Retinal pigment epithelial cell (primary cell): ENCODE measurements at places on chromosomes 2 and 18.

DNA sequence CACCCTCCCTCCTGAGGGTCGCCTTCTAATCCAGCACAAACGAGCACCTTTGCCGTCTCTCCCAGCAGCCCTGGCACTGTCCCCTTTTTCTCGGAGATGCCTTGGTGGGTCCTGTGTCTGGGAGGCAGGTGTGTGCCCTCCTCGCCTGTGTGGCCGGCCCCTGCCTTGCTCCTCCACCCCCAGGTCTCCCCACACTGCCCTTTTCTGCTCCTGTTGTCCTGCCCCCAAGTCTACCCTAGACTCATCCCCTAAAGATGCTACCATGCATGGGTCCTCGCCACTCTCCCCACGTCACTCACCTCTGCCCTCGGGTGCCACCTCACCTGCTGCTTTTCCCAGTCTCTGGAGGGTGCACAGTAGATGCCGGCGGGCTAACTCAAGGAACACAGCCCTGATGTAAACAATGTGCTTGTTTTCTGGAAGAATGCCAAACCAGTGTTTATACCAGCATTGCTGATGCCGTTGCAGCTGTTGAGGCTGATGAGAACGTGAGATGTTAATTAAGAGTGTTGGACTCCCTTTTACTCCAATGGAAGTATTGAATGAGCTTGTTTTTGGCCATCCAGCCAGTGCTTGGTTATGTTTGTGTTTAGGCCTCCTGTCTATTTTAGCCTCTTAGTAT is 223.1 kb downstream of the AGAP1 start:
- DNase-seq = no peak

DNA sequence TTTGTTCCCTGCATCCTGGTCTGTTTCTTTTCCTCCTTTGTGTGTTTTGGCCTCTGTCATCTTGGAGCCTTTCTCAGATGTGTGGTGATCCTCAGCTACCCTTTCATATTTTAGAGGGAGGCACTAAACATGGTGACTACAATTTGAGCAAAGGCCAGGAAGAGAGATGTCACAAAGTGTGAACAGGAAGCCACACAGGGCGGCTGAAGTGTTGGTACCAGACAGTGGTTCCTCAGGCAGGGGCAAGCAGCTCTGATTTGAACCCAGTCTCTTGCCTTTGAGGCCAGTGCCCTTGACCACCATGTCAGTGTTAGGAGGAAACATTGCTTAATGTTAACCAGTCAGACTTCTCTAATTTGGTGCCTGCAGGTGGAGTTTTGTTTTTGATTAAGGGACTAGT is 9.2 kb downstream of the LRRFIP1 start:
- DNase-seq = no peak

- DNase-seq = no peak
These were observed 145.4 kb upstream of the RIOK3 start for GRCh38 chr18:23307567-23308295.

DNA sequence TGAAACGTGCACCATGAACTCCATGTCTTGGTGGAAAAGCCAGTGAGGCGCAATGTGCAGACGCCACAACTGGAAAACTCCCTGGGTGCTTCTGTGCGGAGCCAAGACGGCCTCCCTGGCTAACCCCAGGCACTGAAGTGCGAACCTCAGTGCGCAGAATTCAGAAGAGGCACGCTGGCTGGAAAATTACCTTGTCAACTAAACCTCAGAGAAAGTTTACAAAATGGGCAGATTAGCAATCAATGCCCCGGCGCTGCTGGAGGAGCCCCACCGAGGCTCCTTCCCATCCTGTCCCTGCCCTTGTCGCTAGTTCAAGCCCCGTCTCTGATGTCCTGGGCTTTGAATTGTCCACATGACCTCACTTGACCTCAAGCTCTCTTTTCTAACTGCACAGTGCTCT is 22.2 kb downstream of the SNORC start:
- no peak for DNase-seq

DNA sequence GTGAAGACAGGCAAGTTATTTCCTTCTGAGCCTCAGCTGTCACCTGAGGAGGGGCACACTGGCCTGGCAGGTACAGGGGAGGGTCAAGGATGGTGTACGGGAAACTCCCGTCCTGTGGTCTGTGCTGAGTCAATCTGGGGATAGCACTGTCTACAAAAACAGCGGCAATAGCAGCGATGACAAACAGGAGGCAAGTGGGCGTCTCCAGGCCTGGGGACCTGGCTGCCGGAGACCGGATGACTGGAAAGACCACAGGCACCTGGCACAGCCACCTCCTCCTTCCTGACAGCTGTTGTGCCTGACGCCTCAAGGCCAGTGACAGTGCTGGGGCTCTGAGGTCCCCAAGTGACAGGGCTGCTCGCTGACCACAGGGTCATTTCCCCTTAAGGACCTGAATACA is 202.1 kb upstream of the HS6ST1 start:
- DNase-seq = no peak

GRCh38 chr18:31103423-31103822 is 1.2 kb upstream of the DSC2 start:
- no peak for DNase-seq

GRCh38 chr2:174763780-174764179 is 492 bp downstream of the CHRNA1 start:
- no peak for DNase-seq

GRCh38 chr18:27165412-27165811 is 19.7 kb downstream of the CHST9 start:
- DNase-seq = no peak

GRCh38 chr2:199460101-199460671 is 2.4 kb upstream of the SATB2 start:
- DNase-seq = no peak
